ENCODE measurements at places on chromosomes 5 and 9. TPM values are rescaled to one million over a fixed set of nuclear protein-coding genes. Genes with fewer than 3 reads are reported as not detected.

ANKRD34B gene
- total RNA-seq, result not detected

NREP gene
- total RNA-seq, result 32.9 TPM

OTULINL gene
- total RNA-seq, result 4.7 TPM

MEIKIN gene
- not detected for total RNA-seq

CTNND2 gene
- 0.13 TPM for total RNA-seq

STK32A gene
- not detected for total RNA-seq

AMBP gene
- total RNA-seq, result 2.3 TPM

SLC9A3 gene
- total RNA-seq, result 2.5 TPM

SLC34A3 gene
- total RNA-seq, result not detected

DNAH5 gene
- under 0.01 TPM for total RNA-seq

GFPT2 gene
- total RNA-seq, result 0.33 TPM

CDKN2AIPNL gene
- total RNA-seq, result 36.7 TPM

ADGRD2 gene
- total RNA-seq, result not detected

PLAC8L1 gene
- total RNA-seq, result not detected

FKTN gene
- total RNA-seq, result 11.9 TPM

KCNN2 gene
- 0.80 TPM for total RNA-seq

POU5F2 gene
- total RNA-seq, result 0.40 TPM

PKD2L2 gene
- not detected for total RNA-seq

IFNA16 gene
- total RNA-seq, result not detected

TMC1 gene
- 0.23 TPM for total RNA-seq
